ENCODE measurements at places on chromosomes 11 and 22.

- DNase-seq, result no peak
These were observed 1.7 kb downstream of the TTLL8 start for GRCh38 chr22:50056214-50056972.

DNA sequence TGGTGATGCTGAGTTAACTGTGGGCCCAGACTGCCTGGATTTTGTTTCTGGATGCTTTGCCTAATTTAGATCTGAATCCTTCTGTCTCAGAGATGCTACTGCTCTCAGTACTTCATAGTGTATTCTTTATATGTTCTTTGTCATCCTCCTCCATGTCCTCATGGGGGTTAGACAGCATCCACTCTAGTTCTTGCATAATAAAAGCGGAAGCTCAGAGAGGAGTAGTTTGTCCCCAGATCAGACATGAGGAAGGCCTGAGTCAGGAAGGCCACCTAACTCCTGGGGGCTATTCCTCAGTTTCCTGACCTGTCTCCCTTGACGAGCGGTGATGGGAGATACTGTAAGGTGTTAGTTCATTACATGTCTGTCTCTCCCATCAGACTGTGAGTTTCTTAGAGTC lies 90.2 kb downstream of the SCN3B start:
- no peak for DNase-seq

DNA sequence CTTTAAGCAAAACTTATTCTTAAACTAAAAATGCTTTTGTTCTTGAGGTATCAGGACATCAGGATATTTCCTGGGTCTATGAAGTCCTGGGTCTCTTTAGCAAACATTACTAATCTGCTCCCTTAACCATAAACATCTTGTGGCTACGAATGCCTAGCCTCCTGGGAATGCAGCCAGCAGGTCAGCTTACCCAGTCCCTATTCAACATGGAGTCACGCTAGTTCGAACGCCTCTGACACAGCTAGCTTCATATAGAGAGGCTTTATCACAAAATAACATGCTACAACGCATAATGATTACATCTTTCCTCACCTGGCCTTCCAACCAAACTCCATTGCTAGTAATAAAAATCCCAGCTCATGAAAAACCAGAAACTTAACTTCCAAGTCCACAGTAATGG lies 17.5 kb upstream of the FIBIN start:
- no peak for DNase-seq

- DNase-seq, result no peak
These were observed 16.4 kb upstream of the PAMR1 start for GRCh38 chr11:35541621-35542375.

- DNase-seq, result no peak
These were observed 17.2 kb upstream of the KLHL35 start for GRCh38 chr11:75450236-75450635.

DNA sequence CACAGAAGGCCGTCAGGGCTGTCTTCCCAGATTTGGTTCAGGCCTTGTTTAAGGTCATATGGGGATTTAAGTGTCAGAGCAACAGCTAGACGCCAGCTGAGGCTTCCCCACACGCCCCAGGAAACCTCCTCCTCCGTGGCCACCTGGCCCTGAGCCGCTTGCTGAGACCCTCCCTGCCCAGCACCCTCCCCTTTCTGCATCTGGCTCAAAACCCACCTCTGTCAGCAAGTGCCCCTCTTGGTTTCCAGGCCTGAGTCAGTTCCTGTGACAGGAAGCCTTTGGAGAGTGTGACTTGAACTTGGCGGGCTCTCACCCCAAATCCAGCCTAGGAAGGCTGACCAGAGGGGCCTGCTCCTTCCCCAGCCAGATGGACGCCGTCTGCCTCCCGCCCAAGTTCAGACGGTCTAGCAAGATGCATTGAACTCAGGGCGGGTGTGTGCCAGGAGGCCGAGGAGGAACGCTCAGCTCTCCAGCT lies 561 bp downstream of the FXYD2 start:
- DNase-seq, result no peak

DNA sequence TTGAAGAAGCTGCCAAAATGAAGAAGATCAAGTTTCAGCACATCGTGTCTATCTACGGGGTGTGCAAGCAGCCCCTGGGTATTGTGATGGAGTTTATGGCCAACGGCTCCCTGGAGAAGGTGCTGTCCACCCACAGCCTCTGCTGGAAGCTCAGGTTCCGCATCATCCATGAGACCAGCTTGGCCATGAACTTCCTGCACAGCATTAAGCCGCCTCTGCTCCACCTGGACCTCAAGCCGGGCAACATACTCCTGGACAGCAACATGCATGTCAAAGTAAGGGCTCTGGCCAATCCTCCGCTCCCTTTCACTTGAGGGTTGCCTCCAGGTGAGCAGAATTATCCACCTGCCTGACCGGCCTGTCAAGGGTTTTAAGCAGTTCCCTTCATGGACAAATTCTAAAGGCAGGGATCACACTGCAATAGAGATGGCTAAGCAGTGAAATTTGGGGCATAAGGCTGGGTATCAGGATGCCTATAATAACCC lies 6.0 kb downstream of the ANKK1 start:
- DNase-seq, result no peak

DNA sequence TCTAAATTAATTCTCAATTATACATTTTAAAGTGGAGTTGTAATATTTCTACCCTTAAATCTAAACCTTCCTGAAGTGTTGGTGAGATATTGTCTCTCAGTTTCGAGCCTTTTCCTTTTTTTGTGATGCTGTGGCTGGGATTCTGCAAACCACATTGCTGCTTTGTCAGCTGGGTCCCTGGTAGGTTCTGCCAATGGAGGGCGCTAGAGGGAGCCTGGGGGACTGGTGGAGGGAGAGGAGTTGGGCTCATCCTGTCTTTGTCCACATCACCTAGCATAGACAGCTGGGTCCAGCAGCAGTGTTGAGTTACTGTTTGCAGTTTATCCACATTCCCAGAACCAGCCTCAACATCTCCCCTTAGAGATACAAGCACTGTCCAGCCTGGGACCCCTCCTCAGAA lies 41.0 kb downstream of the TRAF6 start:
- DNase-seq, result no peak

DNA sequence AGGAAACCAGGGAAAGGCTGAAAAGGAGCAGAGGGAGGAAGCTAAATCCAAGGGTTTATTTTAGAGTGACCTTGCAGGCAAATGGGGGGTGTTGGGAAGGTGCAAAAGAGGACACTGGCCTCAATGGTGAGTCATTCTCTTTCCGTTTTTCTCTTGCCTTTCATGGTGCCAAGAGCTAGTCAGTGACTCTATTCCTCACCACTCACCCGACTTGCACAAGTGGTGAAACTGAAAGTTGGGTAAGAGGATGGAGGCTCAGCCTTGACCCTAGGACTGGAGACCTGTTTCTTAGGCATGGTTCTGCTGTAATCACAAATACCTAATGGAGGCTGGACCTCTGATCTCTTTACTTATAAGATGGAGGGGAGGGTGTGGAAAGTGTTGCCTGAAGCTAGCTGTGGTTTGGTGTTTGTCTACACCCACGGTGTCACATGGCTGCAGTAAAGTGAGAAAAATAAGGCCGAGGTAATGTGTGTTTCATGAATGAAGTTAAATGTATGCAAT lies 67.3 kb upstream of the CREB3L1 start:
- no peak for DNase-seq

- DNase-seq, result no peak
These were observed 333.4 kb upstream of the MPPED2 start for GRCh38 chr11:30919389-30920152.

DNA sequence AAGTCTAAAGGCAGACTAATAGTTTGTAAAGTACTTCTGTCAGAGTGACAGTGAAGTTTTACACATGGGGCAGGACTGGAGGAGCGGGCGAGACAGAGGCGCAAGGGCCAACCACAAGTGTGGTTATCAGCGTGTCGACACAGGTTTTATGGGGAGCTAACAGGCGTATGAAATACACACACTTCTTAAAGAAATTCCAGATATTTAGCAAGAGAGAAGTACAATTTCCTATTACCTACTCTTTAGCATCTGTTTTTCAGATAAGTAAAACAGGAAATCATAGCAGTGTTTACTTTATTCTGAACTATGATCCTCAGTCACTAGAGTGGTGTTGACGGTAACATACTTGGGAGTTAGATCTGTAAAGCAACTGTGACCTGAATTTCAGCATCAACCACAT lies 22.5 kb downstream of the VSIG10L2 start:
- DNase-seq, result no peak

DNA sequence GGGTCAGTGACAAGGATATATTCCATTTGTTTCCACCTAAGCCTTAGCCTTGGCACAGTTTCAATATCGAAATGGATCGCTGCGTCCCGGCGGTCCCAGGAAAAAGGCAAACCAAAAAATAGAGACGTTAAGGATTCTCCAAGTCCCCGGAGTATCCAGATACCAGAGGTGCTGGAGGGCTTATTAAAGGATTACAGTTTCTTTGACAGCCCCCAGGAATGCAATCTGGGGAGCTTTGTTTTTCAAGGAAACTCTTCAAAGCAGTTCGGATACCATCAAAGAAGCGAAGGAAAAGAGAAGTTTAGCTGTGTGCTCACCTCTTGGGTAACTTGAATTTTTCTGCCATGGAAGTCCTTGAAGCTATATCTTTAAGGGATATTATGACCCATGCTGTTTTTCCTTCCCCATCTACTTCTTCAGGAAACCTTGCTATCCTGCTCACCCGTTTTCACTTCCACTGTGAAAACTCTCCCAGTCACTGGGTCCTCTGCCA lies 600 bp upstream of the GPR83 start:
- DNase-seq, result no peak

DNA sequence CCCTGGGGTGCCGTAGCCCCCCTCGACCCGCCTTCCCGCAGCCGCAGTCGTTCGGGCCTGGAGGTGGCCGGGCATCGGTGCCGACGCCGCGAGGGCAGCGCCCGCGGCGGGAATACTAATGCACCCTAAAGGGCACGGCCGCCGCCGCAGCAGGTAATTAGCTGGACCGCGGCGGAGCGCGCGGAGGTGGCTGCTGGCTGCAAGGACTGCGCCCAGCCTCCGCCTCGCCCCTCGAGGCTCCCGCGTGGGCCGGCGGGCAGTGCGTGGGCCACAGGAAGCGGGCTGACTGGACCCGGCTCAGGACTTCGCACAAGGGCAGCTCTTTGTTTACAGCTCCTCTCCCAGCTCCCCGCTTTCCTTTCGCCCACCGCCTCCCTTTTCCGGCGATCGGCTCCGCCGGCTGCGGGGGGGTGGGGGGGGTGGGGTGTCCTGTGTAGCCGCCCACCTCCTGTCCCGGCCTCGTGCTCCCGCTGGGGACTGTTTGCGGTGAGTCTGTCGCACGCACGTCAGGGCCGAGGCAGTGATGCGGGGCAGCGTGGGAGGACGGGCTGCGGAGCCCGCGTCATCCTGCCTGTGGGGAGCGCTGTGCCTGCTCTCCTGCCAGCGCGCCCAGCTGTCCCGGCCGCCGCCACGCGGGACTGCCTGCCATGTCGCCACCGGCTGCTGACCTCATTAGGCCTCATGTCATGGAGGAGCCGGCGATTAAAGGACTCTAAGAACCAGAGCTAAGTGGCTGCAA lies 53.2 kb downstream of the GRIK4 start:
- peak; percentile 32 for DNase-seq

DNA sequence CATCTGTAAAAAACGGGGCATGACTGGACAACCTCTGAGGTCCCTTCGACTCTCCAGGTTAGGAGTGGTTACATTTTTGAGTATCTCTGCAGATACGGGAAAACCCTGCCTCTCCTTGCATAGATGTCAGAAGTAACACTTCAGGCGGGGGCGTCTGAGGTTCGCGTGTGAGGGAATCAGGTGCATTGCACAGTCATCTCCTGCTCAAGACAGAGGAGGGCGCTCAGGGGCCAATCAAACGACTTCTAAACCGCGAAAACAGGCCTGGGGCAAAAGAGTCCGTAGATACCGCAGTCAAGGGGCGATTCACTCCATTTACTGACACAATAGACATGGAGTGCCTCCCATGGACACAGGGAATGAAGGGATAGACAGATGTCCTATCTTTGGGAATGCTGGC lies 31.7 kb downstream of the KIRREL3 start:
- DNase-seq, result no peak

DNA sequence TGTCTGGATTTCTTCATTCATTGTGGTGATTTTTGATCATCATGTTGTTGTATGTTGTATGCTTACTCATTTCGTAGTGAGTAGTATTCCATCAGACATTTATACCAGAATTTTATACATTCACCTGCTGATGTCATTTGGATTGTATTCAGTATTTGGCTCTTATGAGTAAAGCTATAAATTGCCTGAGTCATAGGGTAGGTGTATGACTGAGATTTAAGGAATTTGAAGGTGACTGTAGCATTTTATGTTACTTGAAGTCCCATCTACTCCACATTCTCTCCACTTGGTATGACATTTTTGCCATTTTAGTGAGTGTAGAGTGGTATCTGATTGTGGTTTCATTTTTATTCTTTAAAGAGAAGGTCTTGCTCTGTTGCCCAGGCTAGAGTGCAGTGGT lies 548.2 kb downstream of the TBC1D22A start:
- DNase-seq, result no peak

DNA sequence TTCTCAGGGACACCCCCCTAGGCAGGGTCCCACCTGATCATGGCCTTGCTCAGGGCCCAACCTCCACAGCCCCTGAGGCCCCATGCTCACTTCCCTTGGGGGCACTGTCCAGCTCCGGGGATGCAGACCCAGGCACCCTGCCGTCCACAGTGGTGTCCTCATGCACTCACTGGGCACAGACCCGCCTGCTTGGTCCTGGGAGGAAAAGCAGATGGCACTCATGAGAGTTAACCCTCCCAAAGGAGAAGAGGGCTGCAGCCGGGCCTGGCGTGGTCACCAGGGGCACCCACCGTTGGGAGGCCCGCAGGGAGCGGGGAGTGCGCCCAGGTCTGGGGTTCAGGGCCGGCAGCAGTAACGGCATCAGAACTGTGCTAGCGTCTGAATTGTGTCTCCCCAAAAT lies 1270.9 kb downstream of the BRD1 start:
- DNase-seq, result no peak

GRCh38 chr11:46279126-46280099 lies 2.0 kb downstream of the CREB3L1 start:
- DNase-seq, result no peak

- no peak for DNase-seq
These were observed 15.8 kb upstream of the CTSC start for GRCh38 chr11:88353386-88353785.
